KBM-7 (cell line): ENCODE measurements at places on chromosomes 1 and 21.

DNA sequence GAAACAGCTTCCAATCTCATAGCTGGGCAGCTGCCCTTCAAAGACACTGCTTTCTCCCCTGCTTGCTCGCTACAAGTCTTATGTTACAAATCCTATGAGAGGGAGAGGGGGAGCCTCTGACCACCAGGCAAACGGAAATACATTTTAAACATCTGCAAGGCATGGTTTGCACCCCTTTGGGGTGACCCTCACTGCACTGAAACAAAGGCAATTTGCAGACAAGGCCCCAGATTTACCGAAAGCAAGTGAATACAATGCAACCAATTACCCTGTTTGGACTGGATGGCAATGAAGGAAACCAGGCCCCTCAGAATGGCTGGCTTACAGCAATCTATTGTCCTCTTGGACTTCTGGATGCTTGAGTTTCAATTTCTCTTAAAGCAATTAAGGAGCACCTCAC lies 11.8 kb upstream of the ATP13A2 start:
- no peak for DNase-seq

- DNase-seq, result no peak
Observed at GRCh38 chr1:27570784-27571183, 33.2 kb downstream of the AHDC1 start.

DNA sequence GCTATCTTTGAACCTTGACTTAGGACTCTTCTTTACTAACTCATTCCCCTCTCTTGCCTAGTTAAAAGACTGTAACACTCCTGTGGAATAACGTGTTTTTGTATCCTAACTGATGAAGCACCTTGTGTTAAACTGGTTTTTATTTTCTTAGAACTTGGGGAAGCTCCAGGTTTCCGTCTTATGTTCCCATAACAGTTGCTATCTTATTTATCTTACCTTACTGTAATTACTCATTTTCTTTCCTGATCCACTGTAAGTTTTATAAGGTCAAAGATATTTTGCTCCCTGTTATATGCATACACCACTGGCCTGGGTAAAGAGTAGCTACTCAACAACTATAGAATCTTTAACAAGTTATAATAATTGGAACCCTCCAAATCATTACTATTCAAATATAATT lies 43.1 kb downstream of the RPL5 start:
- DNase-seq, result no peak

DNA sequence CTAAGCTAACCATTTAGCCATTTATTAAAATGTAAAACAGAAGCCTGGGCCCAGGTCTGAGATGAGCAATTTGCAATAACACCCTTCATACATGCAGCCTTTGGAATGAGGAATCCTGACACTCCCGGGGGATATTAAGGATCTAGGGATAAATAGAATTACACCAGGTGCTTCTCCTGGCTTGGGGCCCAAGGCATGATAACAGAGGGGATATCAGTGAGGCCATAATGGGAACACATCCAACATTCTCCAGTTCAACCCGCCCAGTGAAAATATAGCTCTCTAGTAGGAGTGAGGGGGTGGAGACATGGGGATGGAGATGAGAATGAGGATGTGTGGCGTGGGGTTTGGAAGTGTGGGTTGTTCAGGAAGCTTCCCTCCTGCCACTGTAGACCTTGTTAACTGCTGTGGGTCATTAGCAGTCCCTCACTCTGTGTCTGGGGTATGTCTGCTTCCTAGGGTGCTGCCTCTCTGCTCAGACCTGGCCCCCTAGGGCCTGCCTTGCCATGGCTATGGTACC lies 57.9 kb upstream of the KANK4 start:
- DNase-seq, result no peak
